Placental epithelial cell (primary cell): ENCODE measurements at places on chromosomes 6 and 20. TPM values are rescaled to one million over a fixed set of nuclear protein-coding genes. Genes with fewer than 3 reads are reported as not detected.

The SLC16A10 gene
- 0.22 TPM in 1 of 2 replicates, not detected in the other for total RNA-seq

The SMOC2 gene
- not detected in 2 replicates for total RNA-seq

The TXLNB gene
- not detected in 2 replicates for total RNA-seq

The GUCA1A gene
- 2.2 and 8.2 TPM in 2 replicates for total RNA-seq

The GJA10 gene
- total RNA-seq: not detected in 2 replicates

The MSH5 gene
- total RNA-seq: 7.9 and 8.6 TPM in 2 replicates

The IMPG1 gene
- not detected in 2 replicates for total RNA-seq

The ANKRD66 gene
- total RNA-seq: not detected in 2 replicates

The ESR1 gene
- total RNA-seq: not detected in 2 replicates

The DACT2 gene
- 0.65 and 0.79 TPM in 2 replicates for total RNA-seq

The CALHM5 gene
- total RNA-seq: under 0.01 and 0.22 TPM in 2 replicates

The NKAIN2 gene
- 0.11 TPM in 1 of 2 replicates, not detected in the other for total RNA-seq

The BFSP1 gene
- total RNA-seq: 2.6 and 7.5 TPM in 2 replicates

The TMEM200A gene
- total RNA-seq: under 0.01 and 0.33 TPM in 2 replicates

The GRM1 gene
- under 0.01 TPM in 2 replicates for total RNA-seq

The CUTA gene
- total RNA-seq: 111 and 204 TPM in 2 replicates

The TOMM34 gene
- total RNA-seq: 11.8 and 24.8 TPM in 2 replicates

The ATP6V1G2 gene
- total RNA-seq: 0.43 and 1.2 TPM in 2 replicates

The RUNX2 gene
- 1.6 and 5.0 TPM in 2 replicates for total RNA-seq

The COL9A1 gene
- not detected in 2 replicates for total RNA-seq

The TSBP1 gene
- not detected in 2 replicates for total RNA-seq

The MUCL3 gene
- not detected in 2 replicates for total RNA-seq

The TSPO2 gene
- not detected in 2 replicates for total RNA-seq

The ISM1 gene
- total RNA-seq: 0.11 TPM in 1 of 2 replicates, not detected in the other

The PFDN4 gene
- total RNA-seq: 86.5 and 99.7 TPM in 2 replicates

The MTFR2 gene
- total RNA-seq: 2.0 and 2.4 TPM in 2 replicates

The CSNK2B gene
- 185 and 211 TPM in 2 replicates for total RNA-seq
